ENCODE measurements at places on chromosomes 4 and X. TPM values are rescaled to one million over a fixed set of nuclear protein-coding genes. Genes with fewer than 3 reads are reported as not detected.

GRCh38 chrX:24782011-24782410 is 88.3 kb downstream of the POLA1 start:
- DNase-seq, result no peak

GRCh38 chrX:20434986-20435385 is 168.3 kb upstream of the RPS6KA3 start:
- no peak for DNase-seq

Gene PCDH10
- total RNA-seq, result 0.57 TPM

DNA sequence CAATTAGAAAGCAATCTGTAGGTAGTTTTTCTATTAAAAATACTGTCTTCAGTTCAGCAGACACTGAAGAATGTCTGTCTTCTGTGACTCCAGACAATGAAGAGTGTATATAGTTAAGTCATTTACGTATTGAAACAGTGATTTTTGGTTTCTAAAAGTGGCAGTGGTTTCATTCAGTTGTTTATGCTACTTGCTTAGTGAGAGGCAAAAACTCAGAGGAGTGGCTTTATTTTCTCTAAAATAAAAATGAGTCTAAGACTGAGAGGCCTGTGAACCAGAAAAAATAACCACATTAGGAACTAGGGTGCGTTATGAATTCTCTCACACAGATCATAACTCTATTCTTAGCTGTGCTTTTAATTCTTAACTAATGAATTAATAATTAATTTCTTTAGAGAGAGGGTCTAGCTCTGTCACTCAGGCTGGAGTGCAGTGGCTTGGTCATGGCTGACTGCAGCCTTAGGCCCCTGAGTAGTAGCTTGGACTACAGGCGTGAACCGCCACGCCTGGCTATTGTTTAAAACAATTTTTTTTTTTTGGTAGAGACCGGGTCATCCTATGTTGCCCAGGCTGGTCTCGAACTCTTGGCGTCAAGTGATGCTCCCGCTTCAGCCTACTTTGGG is 31.4 kb downstream of the FREM3 start:
- DNase-seq, result no peak

Gene COL25A1
- total RNA-seq, result 1.0 TPM

Gene SEC24D
- total RNA-seq, result 40.7 TPM

DNA sequence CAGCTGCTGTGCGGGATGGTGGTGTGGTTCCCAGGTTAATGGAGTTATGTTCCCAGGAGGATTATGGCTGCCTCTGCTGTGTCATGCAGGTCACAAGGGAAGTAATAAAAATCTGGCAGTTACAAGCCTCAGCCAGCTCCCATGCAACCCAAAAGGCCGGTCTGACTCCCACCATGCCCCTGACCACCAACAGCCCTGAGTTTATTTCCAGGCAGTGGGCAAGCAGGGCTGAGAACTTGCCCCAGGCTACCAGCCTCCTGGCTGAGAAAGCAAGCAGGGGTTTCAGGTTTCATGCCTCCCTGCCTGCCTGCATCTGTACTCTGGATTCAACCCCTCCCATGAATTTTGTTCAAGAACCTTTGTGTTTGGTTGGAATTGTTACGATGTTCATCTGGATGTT is 732.7 kb upstream of the POU3F4 start:
- DNase-seq, result no peak

DNA sequence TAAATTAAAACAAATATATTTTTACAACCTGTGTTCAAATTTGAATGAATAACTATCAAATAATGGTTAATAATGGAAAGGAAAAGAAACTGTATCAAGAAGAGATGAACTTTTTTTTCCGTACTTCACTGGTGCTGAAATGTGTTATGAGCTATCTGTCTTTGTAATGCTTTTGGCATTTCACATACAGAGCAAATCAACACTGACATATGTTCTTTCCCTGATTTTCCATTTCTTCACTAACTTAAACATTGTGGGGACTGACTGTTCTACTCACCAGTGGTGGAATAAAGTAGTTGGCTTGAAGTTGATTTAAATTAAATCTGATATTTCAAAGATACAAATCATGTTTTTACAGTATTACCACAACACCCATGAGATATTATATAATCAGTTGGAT is 304.0 kb upstream of the BMP3 start:
- DNase-seq, result no peak

DNA sequence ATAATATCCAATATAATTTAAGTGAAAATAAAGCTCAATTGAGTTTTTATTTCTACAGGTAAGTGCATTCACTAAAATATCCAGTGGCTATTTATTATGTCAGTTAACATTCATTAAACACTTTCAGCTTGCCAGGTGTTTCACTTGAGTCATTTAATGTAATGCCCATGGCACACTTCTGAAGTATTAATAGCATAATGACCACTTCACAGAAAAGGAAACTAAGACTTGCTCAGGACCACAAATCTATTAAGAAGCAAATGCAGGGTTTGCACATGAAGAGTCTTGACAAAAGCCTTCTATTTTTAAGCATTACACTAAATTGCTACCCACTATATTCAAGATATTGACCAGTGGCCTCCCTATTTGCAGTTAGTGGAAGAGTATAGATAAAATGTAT is 612.7 kb downstream of the KCTD8 start:
- DNase-seq, result no peak

DNA sequence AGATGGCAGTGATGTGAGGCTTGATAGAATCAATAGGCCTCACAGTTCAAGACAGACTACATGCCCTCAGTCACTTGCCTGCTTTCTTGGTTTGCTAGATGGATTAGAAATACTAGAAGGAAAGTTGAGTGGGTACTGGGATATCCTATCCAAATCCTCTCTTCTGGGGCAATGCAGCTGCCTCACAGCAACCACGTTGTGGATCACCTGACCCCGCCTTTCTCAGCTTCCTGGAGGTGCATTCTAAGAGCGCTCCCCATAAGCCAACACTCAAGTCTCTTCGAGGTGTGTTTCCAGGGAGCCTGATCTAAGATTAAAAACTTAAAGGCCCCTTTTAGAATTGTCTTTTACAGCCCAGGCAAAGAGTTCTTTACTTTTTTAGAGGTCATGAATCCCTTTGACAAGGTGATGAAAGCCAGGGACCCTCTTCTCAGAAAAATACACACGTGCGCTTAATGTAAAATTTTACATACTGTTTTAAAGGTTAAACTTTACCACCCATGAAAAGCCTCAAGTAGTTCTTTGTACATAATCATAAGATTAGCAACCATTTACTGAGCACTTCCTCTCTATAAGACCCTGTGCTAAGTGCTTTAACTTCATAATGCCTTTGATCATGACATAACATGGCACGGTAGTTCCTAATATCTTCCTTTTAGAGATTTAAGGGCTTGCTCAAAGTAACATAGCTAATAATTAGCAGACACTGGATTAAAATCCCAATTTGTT is 840 bp upstream of the RPL34 start:
- no peak for DNase-seq

DNA sequence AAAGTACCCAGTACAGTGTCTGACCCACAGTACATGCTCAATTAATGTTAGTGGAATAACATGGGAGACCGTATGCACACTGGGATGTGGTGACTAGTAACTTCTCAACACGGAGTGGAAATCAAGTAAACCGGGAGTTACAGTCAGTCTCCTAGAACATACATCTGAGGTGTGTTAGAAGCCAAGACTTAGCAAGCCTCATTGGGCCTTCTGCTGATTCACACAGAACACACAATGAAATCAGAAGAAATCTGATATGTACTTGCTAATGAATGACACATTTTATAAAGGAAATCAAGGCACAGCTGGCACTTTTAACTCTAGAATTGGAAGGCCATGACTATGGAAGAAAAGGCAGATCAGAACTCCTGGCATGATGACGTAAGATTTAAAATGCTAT is 13.0 kb downstream of the TRAPPC2 start:
- no peak for DNase-seq

GRCh38 chrX:9582956-9583355 is 118.1 kb downstream of the TBL1X start:
- no peak for DNase-seq

DNA sequence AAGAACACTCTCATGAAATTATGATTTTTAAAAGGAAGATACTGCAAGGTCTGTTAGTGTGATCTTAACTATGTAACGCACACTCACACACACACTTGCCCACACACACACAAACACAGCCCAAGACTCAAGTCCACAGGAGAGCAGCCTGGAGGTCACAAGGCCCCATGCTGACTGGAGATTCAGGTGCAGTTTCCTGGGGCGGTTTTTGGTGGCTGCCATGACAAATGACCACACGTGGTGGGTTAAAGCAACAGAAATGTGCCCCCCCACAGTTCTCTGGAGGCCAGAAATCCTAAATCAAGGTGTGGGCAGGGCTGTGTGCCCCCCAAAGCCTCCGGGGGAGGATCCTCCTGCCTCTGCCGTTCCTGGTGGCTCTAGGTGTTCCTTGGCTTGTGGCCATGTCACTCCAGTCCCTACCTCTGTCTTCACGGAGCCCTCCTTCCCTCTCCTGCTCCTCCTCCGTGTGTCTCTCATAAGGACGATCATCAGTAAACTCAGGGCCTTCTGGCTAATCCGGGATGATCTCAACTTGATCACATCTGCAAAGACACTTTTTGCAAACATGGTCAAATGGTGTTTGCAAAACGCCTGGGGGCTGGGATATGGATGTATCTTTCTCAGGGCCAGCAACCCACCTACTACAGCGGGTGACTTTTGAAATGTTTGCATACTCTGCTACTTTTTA is 9.7 kb upstream of the HTRA3 start:
- no peak for DNase-seq

GRCh38 chr4:184384810-184385557 is 89.4 kb downstream of the IRF2 start:
- no peak for DNase-seq

- DNase-seq, result no peak
Measured at GRCh38 chr4:112916868-112917267, 132.6 kb upstream of the ANK2 start.

Gene DSPP
- total RNA-seq, result not detected

- DNase-seq, result no peak
Measured at GRCh38 chrX:112147206-112147605, 64.6 kb upstream of the TRPC5 start.

Gene SULT1B1
- 0.52 TPM for total RNA-seq

- DNase-seq, result no peak
Measured at GRCh38 chrX:133413218-133413925, 1.9 kb downstream of the GPC4 start.

GRCh38 chr4:23920716-23921446 is 31.0 kb upstream of the PPARGC1A start:
- no peak for DNase-seq

Gene CPE
- 112 TPM for total RNA-seq

Gene TRPC3
- total RNA-seq, result 0.71 TPM

Gene ARHGAP4
- total RNA-seq, result 16.7 TPM

Gene GPR78
- total RNA-seq, result not detected

GRCh38 chrX:10926891-10927290 is 184.2 kb upstream of the HCCS start:
- no peak for DNase-seq

Gene PWWP3B
- total RNA-seq, result not detected

DNA sequence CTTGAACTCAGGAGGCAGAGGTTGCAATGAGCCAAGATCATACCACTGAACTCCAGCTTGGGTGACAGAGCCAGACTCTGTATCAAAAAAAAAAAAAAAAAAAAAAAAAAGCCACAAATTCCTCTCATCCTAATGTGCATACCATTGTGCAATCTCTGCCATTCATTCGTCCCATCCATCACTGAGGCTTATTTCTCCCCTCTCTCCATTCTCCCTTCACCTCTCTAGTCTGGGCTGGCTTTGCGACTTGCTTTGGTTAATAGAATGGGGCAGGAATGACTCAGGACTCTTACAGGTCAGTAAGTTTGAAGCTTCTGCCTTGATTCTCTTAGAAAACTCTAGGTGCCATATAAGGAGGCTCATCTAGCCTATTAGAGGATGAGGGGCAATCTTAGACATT is 60.3 kb upstream of the DDX3X start:
- no peak for DNase-seq

GRCh38 chr4:23899565-23899964 is 9.7 kb upstream of the PPARGC1A start:
- no peak for DNase-seq

- DNase-seq, result no peak
Measured at GRCh38 chr4:142741995-142742394, 104.1 kb downstream of the INPP4B start.

Gene TMPRSS11B
- total RNA-seq, result not detected

- no peak for DNase-seq
Measured at GRCh38 chr4:169266081-169266480, 4.7 kb downstream of the SH3RF1 start.

GRCh38 chr4:153346563-153346962 is 2.1 kb downstream of the MND1 start:
- no peak for DNase-seq

DNA sequence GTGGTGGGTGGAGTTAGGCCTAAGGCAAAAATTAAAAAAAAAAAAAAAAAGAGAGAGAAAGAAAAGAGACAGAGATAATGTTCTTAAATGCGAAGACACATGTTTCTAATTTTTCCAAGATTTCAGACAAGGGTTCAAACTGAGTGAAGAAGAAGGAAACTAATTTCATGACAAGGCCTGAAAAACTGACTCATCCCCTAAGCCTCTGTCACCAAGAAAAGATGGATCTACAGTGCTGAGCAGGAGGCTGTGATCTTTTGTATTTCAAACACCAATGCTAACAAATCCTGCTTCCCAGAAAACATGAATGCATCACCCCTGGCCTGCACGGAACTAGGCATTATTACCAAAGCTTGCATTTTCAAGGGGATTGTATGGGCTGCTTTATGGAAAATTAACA is 75.3 kb downstream of the PPARGC1A start:
- DNase-seq, result no peak

- no peak for DNase-seq
Measured at GRCh38 chrX:45689971-45690370, 489.3 kb upstream of the DIPK2B start.

Gene VCX2
- total RNA-seq, result not detected

Gene TMSB4X
- 3,144 TPM for total RNA-seq

DNA sequence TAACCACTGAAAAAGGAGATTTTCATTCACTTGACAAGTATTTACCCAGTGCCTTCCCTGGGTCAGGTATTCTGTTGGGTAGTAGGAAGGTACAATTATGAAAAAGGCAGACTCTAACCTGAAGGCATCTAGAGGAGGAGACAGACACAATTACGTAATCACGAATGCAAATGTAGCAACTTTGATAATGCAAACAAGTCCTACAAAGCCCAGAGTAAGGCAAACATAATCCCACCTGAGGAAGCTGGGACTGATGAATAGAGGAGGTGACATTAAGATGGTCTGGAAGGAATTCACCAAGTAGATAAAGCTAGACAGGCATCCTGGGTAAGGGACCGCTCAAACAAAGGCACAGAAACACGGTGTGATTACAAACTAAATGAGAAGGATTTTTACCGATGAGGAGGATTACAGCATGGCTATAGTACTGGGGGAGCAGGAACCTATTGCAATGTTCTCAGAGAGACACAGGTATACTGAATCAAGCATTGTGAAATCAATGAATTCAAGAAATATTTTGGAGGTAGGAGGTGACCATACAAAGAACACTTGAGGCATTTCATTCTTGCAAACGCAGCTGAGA is 37.1 kb downstream of the TMEM150C start:
- no peak for DNase-seq

All from esophagus muscularis mucosa (tissue), 4 donors.